HuH-7 (cell line): ENCODE measurements at places on chromosomes 4 and X.

DNA sequence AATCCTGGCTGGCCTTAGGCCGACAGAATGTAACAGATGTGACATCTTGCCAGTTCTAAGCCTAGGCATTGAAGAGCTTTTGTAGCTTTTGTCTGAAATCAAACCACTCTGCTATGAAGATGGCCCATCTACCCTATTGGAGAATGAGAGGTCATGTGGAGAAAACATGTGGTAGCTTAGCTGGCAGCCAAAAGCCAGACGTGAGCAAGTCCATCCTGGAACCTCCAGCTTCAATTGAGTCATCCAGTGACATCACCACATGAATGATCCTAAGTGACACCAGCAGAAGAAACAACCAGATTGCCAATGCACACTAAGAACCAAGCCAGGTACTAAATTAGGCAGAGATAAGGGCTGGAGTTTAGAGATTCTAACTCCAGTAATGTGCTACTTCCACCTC lies 154.8 kb upstream of the ZFP42 start:
- no peak for DNase-seq

- no peak for DNase-seq
These were observed 80.9 kb downstream of the IL21 start for GRCh38 chr4:122539861-122540465.

DNA sequence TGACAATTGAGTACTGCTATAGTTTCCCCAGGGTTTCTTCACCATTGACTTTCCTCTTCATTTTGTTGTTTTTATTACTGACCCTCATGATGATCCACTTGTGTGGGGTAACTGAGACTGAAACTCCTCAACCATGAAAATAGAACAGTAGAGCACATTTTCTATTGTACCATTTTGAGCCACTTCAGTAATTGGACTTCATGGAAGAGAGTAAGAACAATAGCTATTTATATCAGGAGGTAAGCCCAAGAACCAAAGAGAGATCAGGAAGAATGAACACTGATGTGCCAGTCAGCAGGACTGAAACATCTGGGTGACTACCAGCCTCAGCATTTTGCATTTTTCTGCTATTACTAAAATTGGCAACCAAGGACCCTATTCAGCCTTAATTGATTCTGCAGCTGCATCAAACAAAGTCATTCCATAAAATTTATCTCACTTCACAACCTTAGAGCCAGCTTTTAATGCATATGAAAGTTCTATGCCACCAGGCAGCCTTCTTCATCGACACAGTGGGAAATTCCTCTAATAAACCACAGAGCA lies 151.4 kb downstream of the BANK1 start:
- no peak for DNase-seq

GRCh38 chr4:26964512-26964911 lies 103.9 kb downstream of the STIM2 start:
- no peak for DNase-seq

- DNase-seq = no peak
These were observed 9.9 kb downstream of the TNIP2 start for GRCh38 chr4:2745981-2746806.

- DNase-seq = no peak
These were observed 22.9 kb downstream of the OTOP1 start for GRCh38 chr4:4203688-4204400.

GRCh38 chr4:161172396-161173026 lies 991.3 kb downstream of the FSTL5 start:
- no peak for DNase-seq

GRCh38 chrX:100264200-100264599 lies 145.9 kb downstream of the PCDH19 start:
- DNase-seq = no peak

DNA sequence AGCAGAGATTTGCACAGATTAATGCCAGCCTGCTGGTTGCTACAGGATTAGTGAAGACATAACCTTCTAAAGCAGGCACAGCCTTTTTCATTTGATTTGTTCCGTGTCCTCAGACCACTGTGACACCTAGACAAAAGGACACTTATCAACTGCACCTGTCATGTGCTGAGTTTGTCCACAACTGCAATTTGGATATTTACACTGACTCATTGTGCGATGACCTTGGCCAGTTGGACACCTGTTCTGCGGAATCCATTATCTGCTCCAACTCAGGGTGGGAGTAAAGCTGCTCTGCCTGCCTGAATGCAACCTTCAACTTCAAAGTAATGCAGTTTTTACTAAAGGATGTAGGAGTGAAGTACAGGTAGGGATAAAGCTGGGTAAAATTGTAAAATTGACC lies 4.1 kb upstream of the NR0B1 start:
- DNase-seq = no peak

GRCh38 chr4:152510349-152511147 lies 25.3 kb downstream of the FBXW7 start:
- DNase-seq = no peak

DNA sequence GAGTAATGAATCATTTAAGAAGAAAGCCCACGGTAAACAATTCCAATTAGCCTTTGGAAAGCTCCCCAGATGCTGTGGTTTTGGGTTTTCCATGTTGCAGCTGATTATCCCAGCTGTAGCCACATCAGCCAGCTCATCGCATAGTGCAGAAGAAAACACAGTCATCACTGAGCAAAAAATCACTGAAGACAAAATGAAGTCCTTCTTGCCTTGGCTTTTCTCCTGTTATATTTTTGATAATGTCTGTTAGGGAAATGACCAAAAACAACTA lies 193.0 kb upstream of the C1QTNF7 start:
- DNase-seq = no peak

DNA sequence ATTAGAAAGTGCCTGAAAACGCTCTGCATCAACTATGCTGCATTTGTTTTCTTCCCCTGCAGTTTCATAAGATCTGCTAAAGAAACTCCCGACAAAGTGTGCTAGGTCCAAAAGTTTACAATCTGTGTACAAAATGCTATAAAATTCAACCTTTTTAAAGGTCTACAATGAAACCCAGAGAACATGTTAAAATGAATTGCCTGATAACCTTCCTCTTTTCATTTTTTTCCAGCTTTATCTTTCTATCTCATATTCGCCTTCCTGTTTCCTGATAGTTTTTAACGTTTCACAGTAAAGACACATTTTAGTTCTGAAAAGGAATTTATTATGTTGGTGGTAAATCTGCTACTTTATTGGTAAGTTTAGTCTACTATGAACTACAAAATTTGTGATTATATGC lies 9.5 kb upstream of the HPGDS start:
- no peak for DNase-seq

GRCh38 chrX:110437686-110438085 lies 79.0 kb downstream of the RTL9 start:
- DNase-seq = no peak

- no peak for DNase-seq
These were observed 10.3 kb downstream of the DOK7 start for GRCh38 chr4:3473181-3473950.

GRCh38 chr4:11151500-11151899 lies 277.2 kb downstream of the HS3ST1 start:
- DNase-seq = no peak

DNA sequence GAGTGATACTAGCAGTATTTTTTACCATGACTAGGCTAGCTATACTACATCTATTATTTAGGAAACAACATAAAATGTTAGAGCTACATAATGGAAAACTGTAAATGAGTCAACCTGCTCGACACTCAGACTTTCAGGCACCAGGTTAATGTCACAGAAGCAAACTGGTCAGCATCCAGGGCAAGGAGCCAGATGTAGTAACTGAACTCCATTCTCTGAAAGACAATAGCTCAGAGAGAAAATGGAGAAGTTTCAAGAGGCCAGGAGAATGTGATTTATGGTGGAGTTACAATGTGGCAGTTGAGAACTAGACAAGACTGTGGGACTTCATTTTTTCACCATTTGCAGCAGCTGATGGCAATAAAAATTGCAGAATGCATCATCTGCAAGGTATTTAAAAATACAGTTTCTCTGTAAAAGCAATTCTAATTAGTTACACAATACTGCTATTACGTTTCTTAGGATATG lies 342.7 kb upstream of the PABPC4L start:
- no peak for DNase-seq

DNA sequence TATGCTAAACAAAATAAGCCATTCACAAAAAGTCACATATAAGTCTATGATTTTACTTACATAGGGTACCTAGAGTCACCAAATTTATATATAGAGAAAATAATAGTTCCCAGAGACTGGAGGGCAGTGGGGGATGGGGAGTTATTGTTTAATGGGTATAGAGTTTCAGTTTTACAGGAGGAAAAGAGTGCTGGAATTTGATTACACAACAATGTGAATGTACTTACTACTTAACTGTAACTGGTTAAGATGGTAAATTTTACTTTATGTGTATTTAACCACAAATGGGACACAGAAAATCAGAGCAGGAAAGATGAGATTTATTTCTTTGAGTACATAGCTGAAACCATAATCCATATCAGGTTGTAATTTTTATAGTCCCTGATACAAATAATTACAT lies 144.4 kb downstream of the TMA16 start:
- no peak for DNase-seq

GRCh38 chr4:1533501-1534064 lies 127.3 kb upstream of the NKX1-1 start:
- DNase-seq = no peak

GRCh38 chrX:124045109-124045508 lies 83.6 kb downstream of the STAG2 start:
- no peak for DNase-seq

GRCh38 chr4:6235901-6236640 lies 33.6 kb upstream of the WFS1 start:
- DNase-seq = no peak

- no peak for DNase-seq
These were observed 380.4 kb downstream of the PCDH7 start for GRCh38 chr4:31100536-31100935.

GRCh38 chrX:136711147-136711546 lies 63.2 kb downstream of the CD40LG start:
- peak; percentile 6 for DNase-seq

- DNase-seq = no peak
These were observed 701.0 kb upstream of the PITX2 start for GRCh38 chr4:111323916-111324315.
